ENCODE measurements at places on chromosomes 6 and 20. TPM values are rescaled to one million over a fixed set of nuclear protein-coding genes. Genes with fewer than 3 reads are reported as not detected.

GRCh38 chr6:19562468-19562867, 274.7 kb upstream of the ID4 start:
- DNase-seq: no peak

- no peak for DNase-seq
These were observed 243.3 kb upstream of the GRIK2 start for GRCh38 chr6:101150226-101150625.

GRCh38 chr6:4032475-4032874, 46.5 kb downstream of the FAM217A start:
- DNase-seq: no peak

DNA sequence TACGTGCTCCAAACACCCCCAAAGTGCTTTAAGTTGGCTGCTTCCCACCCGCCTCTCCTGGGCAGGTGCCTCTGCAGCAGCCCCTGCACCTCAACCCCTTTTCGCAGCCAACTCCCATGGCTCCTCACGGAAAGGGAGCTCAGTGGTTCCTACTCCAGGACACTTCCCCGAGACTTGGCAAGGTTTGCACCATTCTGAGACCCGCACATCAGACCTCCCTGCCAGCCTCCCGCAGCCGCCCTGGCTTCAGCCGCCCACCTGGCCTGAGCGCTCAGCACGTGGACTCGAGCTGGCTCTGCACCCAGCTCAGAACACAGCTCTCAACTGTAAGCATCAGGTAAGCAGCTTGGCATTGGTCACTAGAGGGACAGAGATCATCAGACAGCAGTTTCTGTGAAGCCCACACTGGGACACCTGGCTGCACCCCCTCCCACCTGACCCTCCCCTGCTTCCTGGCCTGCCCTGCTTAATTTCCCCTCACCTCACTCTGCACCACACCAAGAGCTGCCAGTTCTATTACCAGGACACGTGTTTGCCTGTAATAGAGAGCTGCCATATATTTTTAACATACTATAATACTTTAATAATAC, 28.5 kb downstream of the GMDS start:
- no peak for DNase-seq

DNA sequence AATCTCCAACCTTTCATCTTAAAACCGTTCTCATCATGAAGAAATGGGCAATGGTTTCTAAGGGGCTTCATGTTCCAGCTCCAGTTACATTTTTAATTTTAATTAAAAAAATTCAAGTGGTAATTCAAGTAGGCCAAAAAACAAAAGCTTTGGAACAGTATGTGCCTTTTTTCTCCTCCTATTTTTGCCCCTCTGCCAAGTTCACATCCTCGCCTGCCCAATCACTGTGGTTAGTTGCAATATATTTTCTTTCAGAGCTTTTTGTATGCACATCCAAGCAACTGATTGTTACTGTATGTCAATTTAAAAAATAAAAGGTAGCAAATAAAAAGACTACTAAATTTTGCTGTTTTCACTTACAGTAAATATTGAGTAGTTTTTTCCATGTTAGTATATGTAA, 99.8 kb upstream of the B3GAT2 start:
- DNase-seq: no peak

GRCh38 chr6:35296931-35297600, 552 bp upstream of the DEF6 start:
- no peak for DNase-seq

GRCh38 chr20:37479925-37480691, 40.9 kb upstream of the NNAT start:
- DNase-seq: no peak

DNA sequence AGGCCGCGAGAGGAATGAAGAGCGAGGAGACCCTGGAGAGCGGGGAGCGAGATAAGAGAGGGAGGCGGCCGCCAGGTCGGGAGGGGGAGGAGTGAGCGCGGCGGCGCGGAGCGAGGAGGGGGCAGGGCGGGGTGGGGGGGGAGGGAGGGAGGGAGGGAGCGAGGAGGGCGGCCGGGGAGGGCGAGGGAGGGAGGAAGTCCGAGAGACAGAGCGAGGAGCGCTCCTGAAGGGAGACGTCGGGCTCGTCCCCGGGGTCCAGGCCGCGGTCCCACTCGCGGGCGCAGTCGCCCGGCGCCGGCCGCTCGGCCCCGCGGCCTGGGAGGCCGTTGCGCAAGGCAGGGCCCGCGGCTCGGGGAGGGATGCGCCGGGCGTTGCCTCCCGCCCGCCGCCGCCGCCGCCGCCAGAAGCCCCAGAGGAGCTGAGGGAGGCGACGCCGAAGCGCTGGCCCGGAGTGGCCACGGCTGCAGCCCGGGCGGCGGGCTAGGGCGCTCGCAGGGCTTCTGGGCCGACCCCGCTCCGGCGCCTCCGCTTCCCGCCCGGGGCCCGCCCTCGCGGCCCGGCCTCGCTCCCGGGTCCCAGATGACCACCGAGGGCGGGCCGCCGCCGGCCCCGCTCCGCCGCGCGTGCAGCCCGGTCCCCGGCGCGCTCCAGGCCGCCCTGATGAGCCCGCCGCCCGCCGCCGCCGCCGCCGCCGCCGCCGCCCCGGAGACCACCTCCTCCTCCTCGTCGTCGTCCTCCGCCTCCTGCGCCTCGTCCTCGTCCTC, at the start of gene FOXF2:
Gene FOXF2, plus strand, starts transcription at position 208 of the 764 bp plus-strand sequence. Its CDS starts 372 bp downstream, at position 580.
- peak; percentile 80 for DNase-seq

DNA sequence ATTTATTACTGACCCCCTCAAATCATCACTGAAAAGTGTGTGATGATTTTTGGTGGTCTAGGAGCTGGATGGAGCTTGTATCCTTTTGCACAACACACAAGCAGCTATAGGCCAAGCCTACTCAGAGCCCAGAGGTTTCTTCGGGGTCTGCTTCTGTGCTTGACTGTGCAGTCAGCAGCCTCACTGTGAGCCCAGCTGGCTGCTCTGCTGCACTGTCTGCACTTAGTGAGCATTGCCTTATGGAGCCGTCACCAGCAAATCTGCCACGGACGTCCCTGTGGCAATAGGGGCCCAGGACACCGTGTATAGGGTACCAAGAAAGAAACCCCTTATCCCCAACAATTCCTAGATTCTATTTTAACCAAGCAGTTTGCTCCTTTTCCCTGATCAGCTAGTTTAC, 38.6 kb upstream of the GMPR start:
- DNase-seq: peak; percentile 57

DNA sequence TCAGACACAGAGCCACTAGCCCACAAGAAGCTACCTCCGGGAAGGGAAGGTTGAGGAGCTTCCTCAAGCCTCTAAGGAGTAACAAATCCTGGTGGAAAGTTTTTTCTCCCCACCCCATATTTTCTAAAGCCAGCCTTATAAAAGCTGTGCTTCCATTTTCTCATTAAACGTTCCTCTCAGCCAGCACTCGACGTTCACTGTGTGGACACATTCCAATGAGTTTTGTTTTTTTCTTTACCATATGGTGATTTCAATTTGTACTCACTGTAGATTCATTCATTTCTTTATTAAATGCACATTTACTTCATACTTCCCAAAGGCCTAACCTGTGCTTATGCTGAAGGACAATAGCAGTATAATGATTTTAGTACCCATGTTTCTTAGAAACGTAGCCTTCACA, 194.4 kb upstream of the FLRT3 start:
- DNase-seq: no peak

- peak; percentile 79 for DNase-seq
These were observed 2.1 kb downstream of the KHDRBS2 start for GRCh38 chr6:62283796-62284411.

DNA sequence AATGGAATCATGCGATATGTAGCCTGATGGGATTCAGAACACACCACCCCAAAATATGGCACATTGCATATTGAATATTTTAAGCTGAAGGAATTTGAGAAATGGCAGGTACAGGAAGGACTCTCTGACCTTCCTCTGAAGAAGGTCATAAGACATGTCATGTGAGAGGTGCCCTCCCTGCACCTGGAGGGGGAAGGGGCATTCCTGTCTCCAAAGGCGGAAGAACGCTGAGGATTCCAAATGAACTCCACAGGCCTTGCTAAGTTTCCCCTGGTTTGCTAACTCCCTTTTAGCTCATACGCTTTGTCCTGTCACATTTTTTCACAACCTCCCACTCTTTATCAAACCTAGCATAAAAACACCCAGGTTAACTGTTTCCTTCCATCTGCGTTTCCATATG, 347.8 kb downstream of the CDKAL1 start:
- no peak for DNase-seq

DNA sequence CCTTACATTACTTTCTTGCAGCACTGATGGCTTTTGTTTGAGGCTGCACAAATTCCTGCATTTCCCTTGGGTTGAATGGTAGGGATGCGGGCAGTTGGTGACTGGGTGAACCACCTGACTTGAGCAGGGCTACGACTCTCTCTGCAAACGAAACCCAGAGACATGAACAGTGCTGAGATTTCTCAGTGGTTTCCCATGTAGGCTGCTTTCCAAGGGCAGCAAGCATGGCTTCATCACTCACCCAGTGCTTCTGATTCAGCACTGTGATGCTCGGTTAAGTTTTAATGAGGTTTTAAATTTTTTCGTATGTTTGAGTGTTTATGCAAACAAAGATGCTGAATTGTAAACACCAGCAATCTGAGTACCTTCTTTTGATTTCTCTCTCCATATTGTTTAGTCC, 127.2 kb downstream of the MTHFD1L start:
- DNase-seq: no peak

The TPBG gene
- 16.6 TPM for total RNA-seq

The ALDH5A1 gene
- total RNA-seq: 15.9 TPM

The ERVFRD-1 gene
- 0.10 TPM for total RNA-seq

The EPB41L1 gene
- 48.2 TPM for total RNA-seq

The COL20A1 gene
- 6.2 TPM for total RNA-seq

The C6orf58 gene
- total RNA-seq: not detected

The ADISSP gene
- total RNA-seq: 13.5 TPM

The FNDC11 gene
- 0.10 TPM for total RNA-seq

The MYBL2 gene
- total RNA-seq: 7.7 TPM

The HINT3 gene
- 55.6 TPM for total RNA-seq

The PPP1R3G gene
- total RNA-seq: 4.4 TPM

The OOEP gene
- total RNA-seq: not detected

The ELOVL4 gene
- total RNA-seq: 2.7 TPM

The BCKDHB gene
- 27.4 TPM for total RNA-seq

The NMBR gene
- total RNA-seq: not detected

The EGFL8 gene
- total RNA-seq: 31.3 TPM

The COL10A1 gene
- total RNA-seq: not detected

Data from tongue (tissue), 3 donors.